ENCODE measurements at places on chromosomes 4 and X.

DNA sequence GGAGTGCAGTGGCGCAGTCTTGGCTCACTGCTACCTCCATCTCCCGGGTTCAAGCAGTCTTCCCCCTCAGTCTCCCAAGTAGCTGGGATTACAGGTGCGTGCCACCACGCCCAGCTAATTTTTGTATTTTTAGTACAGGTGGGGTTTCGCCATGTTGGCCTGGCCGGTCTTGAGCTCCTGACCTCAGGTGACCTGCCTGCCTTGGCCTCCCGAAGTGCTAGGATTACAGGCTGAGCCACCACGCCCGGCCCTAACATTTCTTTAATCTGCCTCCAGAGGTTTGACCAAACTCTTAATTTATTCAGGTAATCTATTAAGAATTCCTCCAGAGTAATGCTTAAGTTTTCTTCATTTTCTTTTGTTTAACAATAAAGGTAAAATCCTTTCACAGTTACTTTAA is 171.0 kb downstream of the RAPGEF2 start:
- no peak for DNase-seq

DNA sequence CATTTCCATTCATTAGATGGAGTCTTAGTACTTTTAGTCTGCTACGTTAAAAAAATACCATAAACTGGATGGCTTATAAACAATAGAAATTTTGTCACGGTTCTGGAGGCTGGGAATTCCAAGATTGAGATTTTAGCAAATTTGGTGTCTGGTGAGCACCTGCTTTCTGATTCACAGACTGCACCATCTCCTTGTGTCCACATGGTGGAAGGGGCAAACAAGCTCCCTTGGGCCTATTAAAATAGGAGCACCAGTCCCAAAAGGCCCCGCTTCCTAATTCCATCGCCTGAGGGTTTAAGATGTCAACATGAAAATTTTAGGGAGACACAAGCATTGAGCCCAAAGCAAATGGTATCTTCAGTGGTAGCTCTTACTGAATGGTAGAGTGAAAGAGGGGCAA is 120.5 kb upstream of the MAP9 start:
- no peak for DNase-seq

DNA sequence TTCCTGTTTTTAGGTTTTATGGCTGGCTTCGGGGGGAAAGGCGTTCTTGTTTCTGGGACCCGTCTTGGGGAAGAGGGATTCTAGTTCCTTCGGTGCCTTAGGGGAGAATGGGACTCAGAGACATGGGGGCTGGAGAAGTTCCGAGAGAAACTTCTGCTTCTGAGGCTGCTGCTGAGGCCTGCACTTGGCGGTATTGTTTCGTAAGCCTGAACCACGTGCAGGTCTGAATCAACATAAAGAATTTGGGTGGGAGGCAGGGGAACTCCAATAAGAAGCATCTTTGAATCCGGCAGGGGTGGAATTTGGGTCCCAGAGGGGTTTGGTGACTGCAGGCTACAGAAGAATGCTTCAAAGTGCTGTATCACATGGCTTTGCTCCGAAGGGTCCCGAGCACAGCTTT is 15.1 kb downstream of the XG start:
- DNase-seq: no peak

GRCh38 chr4:81337211-81337610 is 122.2 kb upstream of the PRKG2 start:
- no peak for DNase-seq

- DNase-seq: no peak
Observed at GRCh38 chr4:119682099-119682498, 53.5 kb upstream of the PDE5A start.

- DNase-seq: no peak
Observed at GRCh38 chrX:116417214-116417613, 19.2 kb upstream of the SLC6A14 start.

DNA sequence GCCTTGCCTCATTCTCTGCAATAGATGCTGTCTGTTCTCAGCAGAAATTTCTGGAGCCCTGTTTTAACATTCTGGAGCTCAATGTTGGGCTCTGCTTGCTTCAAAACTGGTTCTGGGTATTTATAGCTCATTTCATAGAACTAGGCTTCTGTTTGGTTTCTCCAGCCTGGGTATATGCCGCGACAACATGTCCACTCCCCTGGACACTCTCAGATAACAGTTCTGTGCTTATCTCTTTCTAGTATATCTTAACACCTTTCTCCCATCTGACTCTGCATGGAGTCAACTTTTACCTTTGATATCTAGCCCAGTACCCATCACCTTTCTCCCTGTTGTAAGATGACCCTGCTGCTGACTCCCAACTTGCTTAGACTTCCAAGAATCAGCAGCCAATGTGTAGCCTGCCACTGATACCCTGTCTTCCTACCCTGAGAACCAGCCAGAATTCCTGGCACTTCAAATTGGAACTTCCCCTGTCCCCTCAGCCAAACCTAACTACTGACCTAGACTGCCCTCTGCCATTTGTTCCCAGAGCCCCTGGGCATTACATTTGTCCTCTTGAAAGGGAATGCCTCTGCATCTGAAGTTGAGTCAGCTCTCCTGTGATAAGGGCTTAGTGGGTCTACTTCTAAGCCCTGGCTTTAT is 20.6 kb downstream of the PAGE1 start:
- DNase-seq: no peak

GRCh38 chrX:23952391-23952790 is 44.6 kb downstream of the CXorf58 start:
- no peak for DNase-seq

- DNase-seq: no peak
Observed at GRCh38 chr4:158397781-158398180, 123.9 kb upstream of the RXFP1 start.

GRCh38 chrX:130771230-130771629 is 131.8 kb downstream of the ENOX2 start:
- no peak for DNase-seq

- no peak for DNase-seq
Observed at GRCh38 chr4:57053508-57053907, 56.7 kb downstream of the IGFBP7 start.

DNA sequence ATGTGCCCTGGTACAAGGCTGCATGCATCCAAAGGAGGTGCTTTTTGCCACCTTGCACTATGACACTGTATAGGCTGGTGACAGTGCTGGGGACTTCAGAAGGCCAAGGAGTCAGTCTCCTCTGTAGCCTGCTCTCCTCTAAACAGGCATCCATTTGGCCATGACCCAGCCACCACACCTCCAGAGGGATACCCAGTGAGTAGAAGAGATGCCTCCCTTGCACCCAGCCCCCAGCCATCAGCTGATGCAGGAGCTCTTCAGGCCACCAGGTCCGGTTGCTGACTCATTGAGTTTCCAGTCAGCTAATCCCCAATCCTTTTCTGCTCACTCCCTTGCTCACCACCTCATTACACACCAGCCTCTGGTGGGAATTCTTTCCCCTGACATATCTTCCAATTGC is 99.8 kb downstream of the PJA1 start:
- DNase-seq: no peak

Measured in stimulated activated CD4-positive, alpha-beta T cell treated with anti-CD3 and anti-CD28 coated beads, Interleukin-4, amount 100 ng/mL, for 24 hours (primary cell).